ENCODE measurements at places on chromosomes 2 and 18.
A peak's percentile ranks its signal among the peaks of the same experiment; 100 is the strongest.

DNA sequence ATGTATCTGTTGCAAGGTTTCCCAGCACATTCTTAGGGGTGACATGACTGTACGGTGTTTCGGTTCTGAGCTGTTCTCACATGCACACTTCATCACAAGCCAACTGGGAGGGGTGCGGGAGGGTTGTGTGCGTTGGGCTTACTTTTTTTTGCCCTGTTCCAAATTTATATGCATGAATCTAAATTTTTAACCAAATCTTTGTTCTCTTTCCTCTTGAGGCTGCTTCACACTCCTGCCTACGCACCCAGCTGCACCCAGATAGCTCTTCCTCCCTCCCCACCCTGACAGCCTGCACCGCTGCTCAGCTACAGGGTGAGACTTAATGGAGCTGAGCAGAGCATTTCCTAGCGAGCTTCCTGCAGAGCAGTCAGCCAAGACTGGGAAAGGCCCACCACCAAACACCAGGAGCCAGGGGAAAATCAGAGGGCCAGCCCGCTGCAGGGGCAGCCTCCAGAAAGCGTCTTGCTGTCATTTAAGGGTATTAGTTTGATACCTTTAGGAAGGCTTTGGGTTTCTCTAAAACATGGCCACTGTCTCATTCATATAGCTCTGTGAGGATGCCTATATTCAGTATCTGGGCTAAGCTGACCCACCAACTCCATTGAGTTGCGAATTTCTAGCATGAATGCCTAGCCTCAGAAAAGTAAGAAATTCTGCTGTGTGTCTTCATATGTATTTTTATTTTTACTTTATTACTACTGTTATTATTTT, 84.5 kb downstream of the POU3F3 start:
- no peak for DNase-seq

- no peak for DNase-seq
Measured at GRCh38 chr18:77006305-77007175, 126.0 kb downstream of the MBP start.

- no peak for DNase-seq
Measured at GRCh38 chr2:102139851-102140250, 2.7 kb upstream of the IL1R1 start.

- DNase-seq: no peak
Measured at GRCh38 chr2:137208431-137208891, 443.1 kb downstream of the THSD7B start.

GRCh38 chr2:205662206-205662965, 19.9 kb upstream of the NRP2 start:
- no peak for DNase-seq

- no peak for DNase-seq
Measured at GRCh38 chr2:75055142-75055819, 96.8 kb downstream of the POLE4 start.

- DNase-seq: no peak
Measured at GRCh38 chr18:74682991-74683297, 85.3 kb downstream of the ZNF407 start.

GRCh38 chr2:218465987-218466633, 47.2 kb downstream of the VIL1 start:
- no peak for DNase-seq

- no peak for DNase-seq
Measured at GRCh38 chr18:34543945-34544344, 166.2 kb upstream of the DTNA start.

DNA sequence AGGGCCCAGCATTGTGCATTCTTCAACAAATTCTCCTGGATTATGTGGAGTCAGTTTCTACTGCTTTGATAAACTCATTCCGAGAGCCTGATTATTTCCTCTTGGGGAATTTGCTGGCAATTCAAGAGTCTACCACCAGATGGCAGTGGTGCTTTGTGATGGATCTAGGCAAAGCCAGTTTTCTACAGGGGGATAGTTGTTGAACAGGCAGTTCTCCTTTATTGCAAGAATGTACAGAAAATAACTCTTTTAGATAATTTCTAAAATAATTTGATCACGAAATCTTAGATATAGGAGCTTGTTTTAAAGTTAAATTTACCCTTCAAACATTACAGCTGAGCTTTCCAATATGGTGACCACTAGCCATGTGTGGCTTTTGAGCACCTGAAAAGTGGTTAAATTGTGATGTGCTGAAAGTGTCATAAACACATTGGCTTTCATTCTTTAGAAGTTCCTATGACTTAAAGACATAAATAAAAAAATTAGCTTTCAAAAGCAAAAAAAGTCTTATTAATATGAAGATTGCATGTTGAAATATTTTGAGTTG, 66.7 kb upstream of the HAAO start:
- DNase-seq: peak; percentile 84

- DNase-seq: no peak
Measured at GRCh38 chr2:139031722-139032121, 251.5 kb upstream of the NXPH2 start.

DNA sequence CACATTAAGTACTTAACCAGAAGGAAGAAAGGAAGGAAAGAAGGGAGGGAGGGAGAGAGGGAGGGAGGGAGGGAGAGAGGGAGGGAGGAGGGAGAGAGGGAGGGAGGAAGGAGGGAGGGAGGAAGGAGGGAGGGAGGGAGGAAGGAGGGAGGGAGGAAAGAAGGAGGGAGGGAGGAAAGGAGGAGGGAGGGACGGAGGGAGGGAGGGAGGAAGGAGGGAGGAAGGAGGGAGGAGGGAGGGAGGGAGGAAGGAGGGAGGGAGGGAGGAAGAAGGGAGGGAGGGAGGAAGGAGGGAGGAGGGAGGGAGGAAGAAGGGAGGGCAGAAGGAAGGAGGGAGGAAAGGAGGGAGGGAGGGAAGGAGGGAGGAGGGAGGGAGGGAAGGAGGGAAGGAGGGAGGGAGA, 363.3 kb downstream of the MBD2 start:
- DNase-seq: no peak

DNA sequence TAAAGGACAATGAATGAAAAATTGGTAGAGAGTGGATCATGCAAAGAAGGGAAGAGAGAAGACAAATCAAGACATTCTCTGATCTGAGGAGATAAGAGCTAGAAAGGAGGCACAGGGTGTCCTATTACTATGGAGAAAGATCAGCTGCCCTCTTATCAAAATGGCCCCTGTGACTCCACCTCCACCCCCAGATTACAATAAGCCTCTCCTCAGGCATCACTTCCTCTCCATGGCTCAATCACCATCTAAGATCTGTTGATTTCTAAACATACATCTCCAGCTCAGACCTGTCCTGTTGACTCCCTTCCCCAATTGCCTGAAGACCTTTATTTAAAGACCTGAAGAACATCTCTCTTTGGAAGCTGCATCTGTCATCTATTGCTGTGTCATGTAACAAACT, 43.2 kb downstream of the SP100 start:
- DNase-seq: no peak

DNA sequence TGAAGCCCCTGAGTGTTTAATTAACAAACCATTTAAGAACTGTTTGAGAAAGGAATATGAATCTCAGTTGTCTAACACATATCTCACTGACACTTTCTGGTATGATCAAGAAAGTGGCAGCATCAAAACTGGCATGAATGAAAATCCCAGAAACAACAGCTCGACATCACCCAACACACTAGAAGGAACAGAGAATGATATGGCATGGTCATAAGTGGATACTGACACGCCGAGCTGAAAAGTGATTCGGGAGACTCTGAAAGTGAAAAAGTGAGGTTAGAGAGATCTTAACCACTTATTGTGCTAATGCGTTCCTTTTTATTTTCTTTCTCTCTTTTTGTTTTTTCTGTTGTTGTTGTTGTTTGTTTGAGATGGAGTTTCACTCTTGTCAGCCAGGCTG, 37.9 kb downstream of the MRPL35 start:
- DNase-seq: no peak

GRCh38 chr2:65357095-65357958, 75.1 kb downstream of the SPRED2 start:
- DNase-seq: no peak

DNA sequence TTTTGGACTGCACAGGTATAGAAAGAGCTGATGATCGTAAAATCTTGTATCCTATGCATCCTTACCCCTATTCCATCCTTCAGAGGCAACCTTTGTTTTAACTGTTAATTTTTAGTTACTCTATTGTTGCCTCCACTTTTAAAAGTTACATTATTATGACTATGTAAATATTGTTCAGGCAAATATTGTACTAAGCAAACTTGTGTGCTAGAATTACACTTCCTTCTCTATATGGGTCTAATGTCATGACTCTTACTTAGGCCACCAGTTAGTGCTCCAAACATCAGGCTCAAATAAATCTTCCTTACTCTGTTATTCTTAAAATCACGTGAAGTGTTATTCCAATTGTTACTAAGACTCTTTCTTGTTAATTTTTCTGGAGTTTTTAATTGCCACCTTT, 47.4 kb upstream of the EMILIN2 start:
- no peak for DNase-seq

GRCh38 chr2:18398833-18399232, 161.6 kb downstream of the RDH14 start:
- no peak for DNase-seq

DNA sequence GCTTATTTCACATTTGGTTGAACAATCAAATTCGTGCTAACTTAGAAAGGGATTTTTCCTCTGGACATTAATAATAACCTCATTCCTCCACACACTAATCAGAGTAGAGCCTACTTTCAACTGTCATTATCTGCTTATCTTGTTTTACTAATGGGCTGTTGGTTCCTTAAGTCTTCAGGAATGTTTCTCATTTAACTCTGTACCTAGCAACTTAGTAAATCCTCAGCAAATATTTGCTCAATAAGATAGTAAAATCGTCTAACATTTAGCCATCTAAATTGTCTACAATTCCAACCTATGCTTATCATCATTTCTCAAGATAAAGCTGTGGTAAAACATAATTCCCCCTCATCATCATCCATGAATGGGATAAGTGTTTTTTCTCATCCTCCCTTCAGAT, 98.1 kb downstream of the CDH2 start:
- no peak for DNase-seq

DNA sequence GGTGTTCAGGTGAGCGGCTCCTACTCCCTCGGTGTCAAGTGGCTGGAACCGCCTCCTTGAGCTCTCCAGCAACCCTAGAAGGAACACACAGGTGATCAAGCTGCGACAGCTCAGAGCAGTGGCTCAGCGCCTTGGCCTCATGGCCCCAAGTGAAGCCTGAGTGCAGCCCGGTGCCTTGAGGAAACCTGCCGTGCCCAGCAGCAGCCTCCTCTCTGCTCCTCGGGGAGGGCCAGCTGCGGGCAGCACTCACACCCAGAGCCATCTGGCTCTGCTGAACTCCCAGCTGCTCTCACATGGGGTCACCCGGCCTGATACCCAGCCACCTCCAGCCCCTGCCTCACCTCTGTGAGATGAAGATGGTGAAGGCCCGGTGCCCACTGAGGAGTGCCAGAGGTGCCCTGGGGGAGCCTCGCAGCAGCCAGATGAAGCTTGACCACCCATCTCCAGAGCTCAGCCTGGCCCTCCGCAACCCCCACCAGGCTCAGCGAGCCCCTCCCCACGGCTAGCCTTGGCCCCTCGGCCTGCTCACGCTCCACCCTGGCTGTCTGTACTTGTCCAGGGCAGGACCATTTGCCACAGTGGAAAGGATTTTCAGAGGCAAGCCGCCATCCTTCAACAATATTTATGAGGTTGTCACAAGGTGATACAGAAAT, 70.6 kb upstream of the RAB6C start:
- DNase-seq: no peak

DNA sequence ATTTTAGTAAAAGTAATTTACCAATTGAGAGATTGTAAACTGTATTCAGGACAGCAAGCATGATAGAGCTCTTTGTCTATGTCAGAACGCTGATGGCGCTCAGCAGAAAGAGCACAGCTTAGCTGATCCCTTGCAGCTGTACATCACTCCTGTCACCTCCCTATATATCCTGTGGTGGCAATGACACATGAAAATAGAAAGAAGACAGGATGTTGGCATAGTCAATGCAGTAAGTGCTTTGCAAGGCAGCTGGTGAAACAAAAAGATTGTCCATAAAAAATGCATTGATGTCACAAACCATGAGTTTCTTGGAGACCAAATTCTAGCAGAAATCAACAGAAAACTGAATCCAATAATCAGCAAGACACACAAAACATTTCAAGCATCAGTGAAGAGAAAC, 221.5 kb downstream of the RIT2 start:
- DNase-seq: no peak

DNA sequence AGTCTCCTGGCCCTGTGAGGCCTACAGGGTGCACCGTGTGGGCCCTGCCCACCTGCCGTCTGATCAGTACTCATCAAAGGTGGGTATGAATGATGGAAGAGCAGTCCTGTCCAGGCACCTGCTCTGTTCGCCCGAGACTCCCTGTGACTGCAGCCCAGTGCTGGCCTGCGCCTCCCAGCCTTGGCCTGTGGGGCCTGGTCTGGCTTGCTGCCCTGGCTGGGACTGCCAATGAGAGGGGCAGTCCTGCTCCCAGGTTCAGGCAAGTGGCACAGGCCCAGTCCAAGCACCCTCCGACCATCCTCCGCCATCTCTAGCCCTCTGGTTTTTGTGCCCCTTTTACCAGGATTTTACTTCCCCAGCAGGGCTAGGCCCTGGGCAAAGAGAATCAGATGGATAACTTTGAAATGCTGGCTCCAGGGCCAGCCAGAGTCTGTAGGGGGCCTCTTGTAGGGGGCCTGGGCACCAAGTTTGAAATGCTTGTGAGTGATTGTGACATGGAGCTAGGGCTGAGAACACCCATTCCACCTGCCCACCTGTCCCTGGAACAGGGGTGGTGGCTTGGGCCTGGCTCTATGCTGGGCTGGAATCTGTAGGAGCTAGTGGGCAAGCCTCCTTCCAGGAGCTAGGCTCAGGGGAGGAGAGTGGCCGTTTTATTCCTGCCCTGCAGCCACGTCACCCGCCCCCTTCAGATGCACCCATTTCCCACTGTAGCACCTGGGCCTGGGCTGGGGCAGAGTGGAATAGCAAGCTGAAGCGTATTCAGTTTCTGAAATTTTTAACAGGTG, 8.7 kb upstream of the HS6ST1 start:
- DNase-seq: no peak

DNA sequence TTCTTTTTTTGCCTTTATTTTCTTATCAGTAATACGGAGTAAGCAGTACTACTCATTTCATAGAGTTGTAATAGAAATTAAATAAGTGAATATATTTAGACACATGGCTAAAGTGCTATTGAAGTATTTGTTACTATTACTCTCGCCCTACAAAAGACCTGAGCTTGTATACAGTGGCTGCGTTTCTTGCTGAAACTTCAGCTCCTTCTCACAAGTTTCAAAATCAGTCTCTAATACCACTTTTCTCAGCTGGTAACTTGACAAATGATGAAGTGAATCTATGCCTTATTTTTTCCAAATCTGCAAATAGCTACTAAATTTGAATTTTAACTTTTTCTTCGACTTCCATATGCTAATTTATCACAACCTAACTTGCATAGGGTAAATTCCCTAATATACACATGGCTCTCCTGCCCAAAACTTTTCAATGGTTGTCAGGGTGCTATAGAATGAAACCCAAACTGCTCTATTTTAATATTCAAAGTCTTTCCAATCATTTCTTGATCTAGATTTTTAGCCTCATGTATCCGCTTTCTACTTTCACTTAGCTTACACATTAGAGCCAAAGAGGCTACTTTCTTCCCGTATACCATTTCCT, 347.8 kb upstream of the GULP1 start:
- DNase-seq: no peak

- no peak for DNase-seq
Measured at GRCh38 chr2:199339891-199340605, 117.7 kb downstream of the SATB2 start.

- DNase-seq: no peak
Measured at GRCh38 chr2:160664603-160665140, 171.1 kb upstream of the RBMS1 start.

GRCh38 chr2:153408710-153409385, 69.7 kb downstream of the RPRM start:
- DNase-seq: no peak

- no peak for DNase-seq
Measured at GRCh38 chr2:159617646-159618045, 1.3 kb upstream of the BAZ2B start.

Data from stimulated activated CD4-positive, alpha-beta T cell treated with anti-CD3 and anti-CD28 coated beads, Interleukin-2, amount 100 ng/mL, for 48 hours (primary cell).